ENCODE measurements at places on chromosomes 11 and 22.
A peak's percentile ranks its signal among the peaks of the same experiment; 100 is the strongest.

DNA sequence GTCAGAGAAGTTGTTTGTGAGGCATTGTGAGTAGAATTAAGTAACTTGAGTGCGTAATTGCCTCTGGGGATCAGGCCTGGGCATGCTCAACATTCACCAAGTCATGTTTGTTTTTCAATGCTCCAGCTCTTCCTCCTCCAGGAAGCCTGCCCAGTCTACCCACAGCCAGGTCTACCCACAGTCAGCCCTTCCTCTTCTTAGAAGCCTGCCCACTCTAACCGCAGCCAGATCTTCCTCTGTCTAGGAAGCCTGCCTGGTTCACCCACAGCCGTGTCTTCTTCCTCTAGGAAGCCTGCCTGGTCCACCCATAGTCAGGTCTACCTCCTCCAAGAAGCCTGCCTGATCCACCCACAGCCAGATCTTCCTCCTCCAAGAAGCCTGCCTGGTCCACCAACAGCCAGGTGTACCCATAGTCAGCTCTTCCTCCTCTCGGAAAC lies 25.0 kb downstream of the LRP5 start:
- peak; percentile 17 for DNase-seq

- no peak for DNase-seq
These were observed 58.6 kb upstream of the GUCY1A2 start for GRCh38 chr11:107076832-107077231.

- no peak for DNase-seq
These were observed 18.6 kb downstream of the HIRA start for GRCh38 chr22:19412923-19413322.

GRCh38 chr11:32312865-32313403 lies 122.4 kb downstream of the WT1 start:
- peak; percentile 16 for DNase-seq

- DNase-seq: no peak
These were observed 69.9 kb downstream of the FAM168A start for GRCh38 chr11:73528013-73528412.

GRCh38 chr11:122979103-122979814 lies 2.4 kb downstream of the BSX start:
- DNase-seq: no peak

DNA sequence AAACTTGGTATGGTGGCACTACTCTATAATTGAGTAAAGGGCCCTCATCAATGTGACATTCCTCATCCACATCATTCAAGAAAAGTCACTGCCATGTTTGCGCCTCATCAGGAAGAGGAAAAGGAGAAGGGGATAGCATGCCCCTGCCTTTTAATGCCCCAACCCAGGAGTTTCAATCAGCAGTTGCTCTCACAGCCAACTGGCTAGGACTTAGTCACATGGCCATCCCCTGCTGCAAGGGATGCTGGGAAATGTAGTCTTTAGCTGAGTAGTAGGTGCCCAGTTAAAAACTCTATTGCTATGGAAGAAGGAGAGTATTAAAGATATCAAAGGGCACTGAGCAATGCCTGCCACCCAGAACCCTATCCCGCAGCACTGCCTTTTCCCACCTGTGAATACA lies 10.9 kb upstream of the CCND1 start:
- DNase-seq: no peak

DNA sequence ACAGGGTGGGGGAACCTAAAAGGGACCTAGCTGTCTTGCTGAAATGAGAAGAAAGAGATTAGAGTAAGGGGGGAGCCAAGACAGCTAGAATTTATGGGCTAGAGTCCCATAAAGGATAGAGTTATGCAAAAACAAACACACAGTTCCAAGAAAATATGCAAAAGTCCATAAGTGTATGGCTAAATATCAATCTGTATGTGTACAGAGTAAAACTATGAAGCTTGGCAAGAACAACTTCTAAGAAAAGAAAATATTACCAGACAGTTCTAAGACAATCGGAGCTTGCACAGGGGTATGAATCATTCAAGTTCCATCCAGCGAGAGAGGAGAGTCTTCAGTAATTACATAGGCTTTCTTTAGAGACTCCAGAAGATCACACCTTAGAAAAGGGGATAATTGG lies 41.8 kb downstream of the GDPD4 start:
- no peak for DNase-seq

GRCh38 chr22:41435560-41435959 lies 11.0 kb downstream of the TOB2 start:
- DNase-seq: no peak

GRCh38 chr11:133823211-133823610 lies 22.1 kb downstream of the SPATA19 start:
- no peak for DNase-seq

- DNase-seq: no peak
These were observed 69.4 kb downstream of the DDX10 start for GRCh38 chr11:108734283-108734682.

Data from CD4-positive, alpha-beta T cell treated with Interleukin-10 for 1 hour (primary cell).